ENCODE measurements at places on chromosomes 11 and 22.

GRCh38 chr11:44008698-44009097 lies 39.1 kb upstream of the ACCSL start:
- no peak for DNase-seq

GRCh38 chr11:36013950-36014897 lies 70.4 kb downstream of the LDLRAD3 start:
- no peak for DNase-seq

DNA sequence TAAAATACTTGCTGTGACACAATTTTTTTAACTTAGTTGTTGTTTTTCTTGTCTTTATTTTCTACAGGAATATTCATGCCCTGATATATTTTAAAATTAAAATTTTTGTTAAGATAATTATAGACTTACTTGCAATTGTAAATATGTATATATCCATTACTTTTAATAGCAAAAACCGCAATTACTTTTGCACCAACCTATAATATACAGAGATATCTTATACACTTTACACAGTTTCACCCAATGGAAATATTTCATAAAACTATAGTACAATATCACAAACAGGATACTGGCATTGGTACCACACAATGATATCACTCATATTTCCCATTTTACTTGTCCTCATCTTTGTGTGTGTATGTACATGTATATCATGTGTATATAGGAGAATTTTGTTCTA lies 188.8 kb downstream of the DLG2 start:
- no peak for DNase-seq

- DNase-seq: no peak
Measured at GRCh38 chr11:20844216-20844615, 174.8 kb downstream of the NELL1 start.

DNA sequence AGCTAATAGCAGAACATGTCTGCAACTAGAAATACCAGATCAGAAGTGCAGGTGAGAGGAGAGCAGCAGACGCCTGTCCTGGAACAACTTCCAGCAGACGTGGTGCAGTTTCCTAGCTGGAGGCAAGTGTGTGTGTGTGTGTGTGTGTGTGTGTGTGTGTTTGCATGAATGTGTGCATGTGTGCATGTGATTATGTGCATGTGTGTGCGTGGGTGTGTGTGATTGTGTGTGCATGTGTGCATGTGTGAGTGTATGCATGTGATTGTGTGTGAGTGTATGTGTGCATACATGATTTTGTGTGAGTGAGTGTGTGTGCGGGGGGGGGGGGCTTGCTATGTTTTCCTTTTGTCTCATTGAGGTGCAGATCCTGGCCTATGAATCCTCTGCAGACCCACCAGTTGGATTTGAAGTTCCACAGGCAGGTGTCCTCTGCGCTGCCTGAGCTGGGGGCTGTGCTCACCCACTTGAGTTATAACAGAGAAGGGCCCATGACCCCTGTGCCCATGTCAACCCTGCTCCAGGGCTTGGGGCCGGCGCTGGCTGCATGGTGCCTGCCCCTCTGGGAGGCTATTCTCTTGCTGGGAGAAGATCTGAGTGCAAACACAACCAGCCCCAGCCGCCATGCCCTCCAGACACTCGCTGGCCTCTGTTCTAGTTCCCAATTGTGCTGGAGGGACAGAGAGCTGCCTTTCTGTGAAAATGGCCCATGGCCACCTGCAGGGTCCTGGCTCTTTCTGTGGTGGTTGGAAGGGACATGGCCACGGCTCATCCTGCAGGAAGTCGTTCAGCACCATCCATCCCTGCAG lies 821.3 kb downstream of the BRD1 start:
- DNase-seq: no peak

DNA sequence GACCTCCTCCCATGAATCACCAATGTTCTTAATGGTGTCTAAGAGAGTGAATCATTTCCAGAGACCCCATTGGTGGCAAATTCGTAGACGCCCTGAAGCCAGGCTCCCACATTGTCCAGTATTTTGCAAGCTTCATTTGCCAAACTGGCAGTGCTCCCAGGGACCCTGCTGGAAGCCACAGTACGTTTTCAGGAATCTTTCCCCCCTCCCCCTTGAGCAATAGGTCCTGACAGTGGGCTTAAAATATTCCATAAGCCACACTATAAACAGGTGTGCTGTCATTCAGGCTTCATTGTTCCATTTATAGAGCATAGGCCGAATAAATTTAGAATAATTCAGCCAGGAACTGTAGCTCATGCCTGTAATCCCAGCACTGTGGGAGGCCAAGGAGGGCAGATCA lies 125.3 kb downstream of the MORC2 start:
- DNase-seq: no peak

- no peak for DNase-seq
Measured at GRCh38 chr11:66867425-66868040, 10.7 kb downstream of the LRFN4 start.

DNA sequence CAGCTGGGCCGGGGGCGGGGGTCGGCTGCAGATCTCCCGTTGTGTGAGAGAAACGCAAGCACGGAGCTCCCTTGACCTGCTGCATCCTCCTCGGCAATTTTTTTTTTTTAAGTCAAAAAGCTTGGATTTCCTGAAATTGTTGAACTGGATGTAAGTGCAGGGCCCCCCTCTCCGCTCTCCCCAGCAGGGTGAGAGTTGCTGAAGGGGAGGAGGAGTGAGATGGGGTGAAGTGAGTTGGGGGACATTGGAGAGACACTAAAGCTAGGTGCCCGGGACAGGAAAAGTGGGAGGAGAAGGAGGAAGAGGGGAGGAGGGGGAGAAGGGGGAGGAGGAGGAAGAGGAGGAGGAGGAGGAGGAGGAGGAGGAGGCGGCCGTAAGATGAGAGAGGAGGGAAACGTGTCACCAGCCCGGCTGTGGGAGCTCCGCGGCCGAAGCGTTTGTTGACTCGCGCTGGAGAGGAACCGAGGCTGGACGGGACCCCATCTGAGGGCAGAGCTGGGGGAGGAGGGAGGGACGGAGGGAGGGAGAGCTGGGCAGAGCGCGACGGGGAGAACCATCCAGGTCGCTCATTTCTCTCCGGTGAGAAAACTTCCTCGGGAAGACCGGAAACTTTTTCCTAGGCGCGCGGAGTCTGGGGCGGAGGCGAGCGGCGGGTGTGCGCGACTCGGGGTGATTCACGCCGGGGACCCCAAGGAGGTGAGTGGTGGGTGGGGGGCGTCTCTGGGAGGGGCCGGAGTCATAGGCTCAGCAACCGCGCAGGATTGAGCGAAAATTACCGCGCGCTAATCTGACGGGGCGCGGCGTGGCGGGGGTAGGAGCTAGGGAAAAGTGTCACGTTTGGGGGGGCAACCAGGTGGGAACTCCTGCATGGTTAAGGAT lies 80.2 kb downstream of the PRR5L start:
- DNase-seq: no peak

- no peak for DNase-seq
Measured at GRCh38 chr11:13043912-13044628, 35.0 kb downstream of the RASSF10 start.

GRCh38 chr22:47613606-47614350 lies 851.3 kb downstream of the TBC1D22A start:
- no peak for DNase-seq

- DNase-seq: no peak
Measured at GRCh38 chr11:108206969-108207682, 15.3 kb downstream of the NPAT start.

GRCh38 chr11:108587109-108587508 lies 6.5 kb downstream of the EXPH5 start:
- DNase-seq: no peak

DNA sequence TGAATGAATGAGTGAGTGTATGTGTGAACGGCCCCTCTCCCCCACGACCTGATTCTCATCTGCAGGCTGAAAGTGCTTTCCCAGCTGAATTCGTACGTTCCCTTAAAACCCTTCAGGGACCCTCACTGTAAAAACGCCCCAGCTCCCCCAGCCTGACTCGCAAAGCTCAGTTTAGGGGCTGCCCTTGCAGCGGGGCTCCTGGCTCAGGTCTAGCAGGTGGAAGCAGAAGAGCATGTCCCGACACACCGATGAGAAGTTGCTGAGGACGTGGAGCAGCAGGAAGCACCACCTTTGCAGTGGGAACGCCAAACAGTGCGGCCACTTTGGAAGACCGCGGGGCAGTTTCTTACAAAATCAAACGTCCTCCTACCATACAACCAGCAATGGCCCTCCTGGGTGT lies 3.6 kb upstream of the MRPL23 start:
- DNase-seq: no peak

DNA sequence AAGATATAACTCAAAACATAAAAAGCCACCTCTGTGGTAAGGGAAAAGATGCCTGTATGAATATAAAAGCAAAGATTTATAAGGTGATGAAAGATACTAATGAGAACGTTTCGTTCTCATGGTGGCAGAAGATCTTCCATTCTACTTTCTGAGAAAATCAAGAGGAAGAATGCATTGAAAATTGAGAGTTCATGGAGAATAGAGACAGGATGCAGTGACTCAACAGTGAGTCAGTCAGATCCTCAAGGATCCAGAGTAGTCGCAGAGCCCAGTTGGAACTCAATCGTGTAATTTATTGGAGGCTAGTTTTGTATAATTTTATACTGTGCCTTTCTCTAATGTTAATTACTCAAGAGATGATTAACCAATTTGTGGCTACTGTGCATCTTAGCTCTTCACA lies 73.3 kb downstream of the ENTHD1 start:
- no peak for DNase-seq

- no peak for DNase-seq
Measured at GRCh38 chr11:65781962-65782815, 1.4 kb upstream of the AP5B1 start.

GRCh38 chr11:13494051-13494450 lies 1.7 kb downstream of the PTH start:
- no peak for DNase-seq

GRCh38 chr11:65919573-65920371 lies 546 bp downstream of the DRAP1 start:
- DNase-seq: peak; percentile 39

- no peak for DNase-seq
Measured at GRCh38 chr11:83033972-83034672, 37.6 kb downstream of the RAB30 start.

- no peak for DNase-seq
Measured at GRCh38 chr11:123206791-123207434, 11.9 kb upstream of the CLMP start.

DNA sequence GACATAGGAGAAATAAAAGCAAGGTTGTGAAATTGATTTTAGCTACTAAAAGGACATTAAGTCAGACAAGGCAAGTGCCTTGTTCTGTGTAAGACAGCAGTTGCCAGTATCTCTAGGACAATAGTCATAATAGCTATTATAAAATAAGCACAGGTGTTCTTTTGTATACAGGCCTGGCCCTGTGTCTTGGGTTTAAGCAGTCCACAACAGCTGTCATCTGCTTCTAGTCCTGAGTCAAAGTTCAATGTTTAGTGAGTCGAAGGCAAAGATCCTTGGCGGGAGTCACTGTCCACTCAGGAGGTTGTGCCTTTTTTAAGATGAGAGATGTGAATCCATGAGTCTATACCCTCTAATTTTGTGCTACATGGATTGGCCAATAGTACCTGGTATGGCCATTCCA lies 79.5 kb downstream of the SC5D start:
- no peak for DNase-seq

- DNase-seq: no peak
Measured at GRCh38 chr11:100235085-100235484, 452.0 kb upstream of the ARHGAP42 start.

DNA sequence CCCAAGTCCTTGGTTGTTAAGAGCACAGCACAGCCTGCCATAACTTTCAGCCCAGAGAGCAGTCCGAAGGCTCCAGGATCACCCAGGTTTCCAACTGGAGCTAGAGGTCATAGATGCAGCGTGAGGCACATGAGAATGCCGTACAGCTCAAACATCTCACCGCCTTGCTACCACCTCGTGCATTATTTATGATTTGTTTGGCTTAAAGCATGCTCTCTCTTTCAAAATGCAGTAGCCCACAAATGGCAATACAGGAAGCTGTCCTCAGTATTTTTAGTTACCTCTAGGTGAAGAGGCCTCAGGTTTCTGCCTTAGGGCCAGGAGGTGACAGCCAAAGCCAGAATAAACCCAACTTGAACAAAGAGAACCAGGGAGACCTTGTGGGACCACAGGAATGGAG lies 14.4 kb downstream of the SCN3B start:
- DNase-seq: no peak

- no peak for DNase-seq
Measured at GRCh38 chr11:27555264-27555663, 48.7 kb upstream of the LIN7C start.
